ENCODE measurements at places on chromosomes 6 and 20. TPM values are rescaled to one million over a fixed set of nuclear protein-coding genes. Genes with fewer than 3 reads are reported as not detected.

Gene NQO2
- 109 TPM for polyA plus RNA-seq

Gene CLDN20
- polyA plus RNA-seq, result not detected

DNA sequence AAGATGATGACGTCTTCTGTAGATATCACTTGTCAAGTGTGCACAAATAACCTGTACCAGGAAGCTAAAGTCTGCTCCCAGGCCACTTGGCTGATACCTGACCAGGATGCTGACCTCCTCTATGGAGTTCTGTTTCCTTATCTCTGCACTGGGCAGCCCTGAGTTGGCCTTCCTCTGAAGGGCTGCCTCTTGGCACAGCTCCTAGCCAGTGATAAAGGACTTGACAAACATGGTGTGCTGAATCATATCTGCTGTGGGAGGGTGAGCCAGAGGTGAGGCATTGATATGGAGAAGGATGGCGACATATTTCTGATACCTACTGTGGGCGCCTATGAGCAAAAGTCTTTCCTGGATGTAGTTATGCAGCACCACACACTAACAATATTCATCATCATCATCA is 32.8 kb upstream of the FOXA2 start:
- DNase-seq, result no peak

Gene GCM1
- polyA plus RNA-seq, result 0.09 TPM

GRCh38 chr20:48970681-48971365 is 49.3 kb downstream of the ARFGEF2 start:
- no peak for DNase-seq

Gene RBM24
- polyA plus RNA-seq, result not detected

Gene TRIM15
- not detected for polyA plus RNA-seq

Measured in CD4-positive, CD25-positive, alpha-beta regulatory T cell (primary cell).